Stimulated activated CD8-positive, alpha-beta memory T cell treated with anti-CD3 and anti-CD28 coated beads, Interleukin-4, amount 100 ng/mL, for 48 hours (primary cell): ENCODE measurements at places on chromosomes 1 and 21.

GRCh38 chr21:38355992-38356781 lies 99.4 kb downstream of the KCNJ15 start:
- peak; percentile 88 for DNase-seq

- no peak for DNase-seq
Measured at GRCh38 chr1:33256221-33256470, 146 bp upstream of the ZNF362 start.

DNA sequence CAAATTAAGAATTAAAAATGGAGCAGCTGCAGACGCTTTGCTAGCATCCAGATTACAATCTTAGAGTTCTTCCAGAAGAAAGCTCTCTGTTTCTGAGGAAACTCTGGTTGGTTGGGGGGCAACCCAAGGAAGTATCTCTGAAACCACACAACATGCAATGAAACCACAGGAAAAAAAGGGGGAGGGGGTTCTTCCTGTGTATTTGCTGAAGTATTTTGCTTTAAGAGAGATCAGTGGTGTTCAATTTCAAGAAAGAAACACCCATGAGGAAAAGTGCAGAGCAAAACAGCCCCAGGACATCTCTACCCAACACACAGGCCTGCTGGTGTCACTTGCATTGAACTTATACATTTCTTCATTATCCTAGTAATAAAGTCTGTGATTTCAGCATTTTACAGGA lies 19.7 kb upstream of the TIAM1 start:
- no peak for DNase-seq

- DNase-seq = peak; percentile 92
Measured at GRCh38 chr1:46036894-46037839, 95.3 kb downstream of the PIK3R3 start.

DNA sequence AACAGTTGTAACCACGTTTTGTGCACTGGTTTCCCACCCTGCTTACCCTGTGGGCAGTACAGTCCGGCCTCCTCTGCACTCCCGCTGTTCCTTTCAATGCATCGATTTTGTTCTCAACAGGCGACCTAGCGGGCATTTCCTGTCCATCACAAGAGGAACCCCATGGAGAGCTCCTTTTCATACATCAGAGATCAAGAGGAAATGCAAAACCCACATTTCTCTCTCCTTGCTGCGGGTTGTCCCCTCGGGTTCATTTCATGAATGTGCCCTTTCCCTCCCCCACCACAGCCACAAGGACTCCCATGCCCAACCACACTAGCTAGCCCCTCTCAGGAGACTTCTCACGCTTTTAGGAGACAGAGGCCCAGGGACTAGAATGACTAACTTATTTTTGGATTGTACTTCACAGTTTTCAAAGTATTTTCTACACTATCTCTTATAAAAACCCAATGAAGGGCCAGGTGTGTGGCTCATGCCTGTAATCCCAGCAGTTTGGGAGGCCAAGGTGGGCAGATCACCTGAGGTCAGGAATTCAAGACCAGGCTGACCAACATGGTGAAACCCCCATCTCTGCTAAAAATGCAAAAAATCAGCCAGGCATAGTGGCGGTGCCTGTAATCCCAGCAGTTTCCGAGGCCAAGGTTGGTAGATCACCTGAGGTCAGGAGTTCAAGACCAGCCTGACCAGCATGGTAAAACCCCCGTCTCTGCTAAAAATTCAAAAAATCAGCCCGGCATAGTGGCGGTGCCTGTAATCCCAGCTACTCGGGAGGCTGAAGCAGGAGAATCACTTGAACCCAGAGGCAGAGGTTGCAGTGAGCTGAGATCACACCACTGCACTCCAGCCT lies 18.4 kb downstream of the ATP1A4 start:
- peak; percentile 43 for DNase-seq

GRCh38 chr1:224739997-224740684 lies 124.0 kb downstream of the CNIH3 start:
- no peak for DNase-seq

GRCh38 chr1:207578796-207579435 lies 66.0 kb upstream of the CR1L start:
- no peak for DNase-seq

- DNase-seq = no peak
Measured at GRCh38 chr1:114109981-114110380, 43.7 kb downstream of the SYT6 start.

DNA sequence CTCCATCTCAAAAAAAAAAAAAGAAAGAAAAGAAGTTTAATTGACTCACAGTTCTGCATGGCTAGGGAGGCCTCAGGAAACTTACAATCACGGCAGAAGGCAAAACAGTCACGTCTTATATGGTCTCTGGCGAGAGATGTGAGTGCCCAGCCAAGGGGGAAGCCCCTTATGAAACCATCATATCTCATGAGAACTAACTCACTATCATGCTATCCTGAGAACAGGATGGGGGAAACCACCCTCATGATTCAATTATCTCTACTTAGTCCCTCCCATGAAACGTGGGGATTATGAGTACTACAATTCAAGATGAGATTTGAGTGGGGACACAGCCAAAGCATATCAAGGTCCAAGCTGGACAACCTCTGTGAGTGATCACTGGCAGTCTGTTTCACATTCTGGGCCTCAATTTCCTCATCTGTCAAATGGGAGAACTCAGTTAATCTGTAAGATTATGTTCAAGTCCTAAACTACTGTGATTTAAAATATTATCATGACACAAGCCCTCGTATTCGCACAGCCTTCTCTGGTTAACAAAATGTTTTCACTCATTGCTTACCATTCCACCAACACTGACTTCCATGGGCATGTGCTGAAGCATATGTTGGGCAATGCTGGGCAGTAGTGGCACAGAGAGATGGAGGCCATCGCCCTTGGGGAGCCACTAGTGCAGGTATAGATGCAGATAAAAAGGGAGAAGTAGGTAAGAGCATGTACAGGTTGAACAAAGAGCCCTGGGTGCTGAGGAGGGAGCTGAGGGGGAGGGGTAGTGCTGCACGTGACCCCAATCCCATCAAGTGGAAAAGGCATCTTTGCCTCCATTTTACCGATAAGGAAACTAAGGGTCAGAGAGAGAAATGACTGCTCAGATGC lies 46.2 kb upstream of the SLC2A1 start:
- no peak for DNase-seq

DNA sequence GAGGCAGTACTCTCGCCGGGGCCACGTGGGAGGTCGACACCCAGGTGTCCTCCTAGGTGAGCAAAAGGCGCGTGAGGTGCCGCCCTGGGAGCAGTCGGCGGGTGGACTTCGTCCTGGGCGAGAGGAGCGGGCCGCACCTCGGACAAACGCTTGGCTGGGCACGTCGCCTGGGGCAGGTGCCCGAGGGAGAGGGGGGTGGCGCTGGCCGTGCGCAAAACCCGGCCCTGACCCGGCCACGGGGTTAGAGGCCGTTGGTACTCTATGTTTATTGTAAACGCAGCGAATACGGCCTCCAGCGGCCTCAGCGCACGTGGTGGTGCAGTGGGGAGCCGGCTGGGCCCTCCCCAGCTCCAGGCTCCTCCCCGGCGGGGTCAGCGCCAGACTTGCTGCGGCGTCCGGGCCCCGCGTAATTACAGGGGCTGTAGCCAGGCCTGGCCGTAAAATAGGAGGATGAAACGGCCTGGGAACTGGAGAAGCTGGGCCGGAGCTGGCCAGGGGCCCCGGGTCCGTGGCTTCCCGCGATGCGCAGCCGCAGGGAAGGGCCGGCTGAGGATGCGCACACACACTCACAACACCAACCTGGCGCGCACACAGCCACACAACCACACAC lies 1.6 kb upstream of the EFNA1 start:
- no peak for DNase-seq

- DNase-seq = no peak
Measured at GRCh38 chr1:50474859-50475809, 51.9 kb upstream of the DMRTA2 start.
